NCI-H1930 (cell line): ENCODE measurements at places on chromosomes 1 and 21.

DNA sequence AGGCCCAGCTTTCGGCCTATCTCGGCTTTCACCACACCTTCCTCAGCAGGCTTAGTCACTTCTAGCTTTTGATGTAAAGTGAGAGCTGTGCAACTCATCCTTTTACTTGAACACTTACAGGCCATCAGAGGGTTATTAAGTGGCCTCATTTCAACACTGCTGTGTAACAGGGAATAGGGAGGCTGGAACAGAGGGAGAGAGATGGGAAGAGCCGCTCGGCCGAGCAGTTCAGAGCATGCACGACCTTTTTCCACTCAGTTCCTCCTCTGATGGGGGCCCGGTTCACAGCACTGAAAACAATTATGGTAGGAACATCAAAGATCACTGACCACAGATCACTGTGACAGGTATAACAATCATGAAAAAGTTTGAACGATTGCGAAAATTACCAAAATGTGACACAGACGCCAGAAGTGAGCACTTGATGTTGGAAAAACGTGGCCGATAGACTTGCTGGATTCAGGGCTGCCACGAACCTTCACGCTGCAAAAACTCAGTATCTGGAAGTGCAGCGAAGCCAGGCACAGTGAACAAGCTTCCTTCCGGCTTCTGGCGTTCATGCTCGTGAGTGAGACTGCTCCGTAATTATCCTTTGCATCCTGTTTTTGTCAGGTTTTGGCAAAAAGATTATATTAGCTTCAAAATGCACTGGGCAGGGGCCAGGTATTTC, 28.6 kb downstream of the AGPAT3 start:
- DNase-seq: no peak

DNA sequence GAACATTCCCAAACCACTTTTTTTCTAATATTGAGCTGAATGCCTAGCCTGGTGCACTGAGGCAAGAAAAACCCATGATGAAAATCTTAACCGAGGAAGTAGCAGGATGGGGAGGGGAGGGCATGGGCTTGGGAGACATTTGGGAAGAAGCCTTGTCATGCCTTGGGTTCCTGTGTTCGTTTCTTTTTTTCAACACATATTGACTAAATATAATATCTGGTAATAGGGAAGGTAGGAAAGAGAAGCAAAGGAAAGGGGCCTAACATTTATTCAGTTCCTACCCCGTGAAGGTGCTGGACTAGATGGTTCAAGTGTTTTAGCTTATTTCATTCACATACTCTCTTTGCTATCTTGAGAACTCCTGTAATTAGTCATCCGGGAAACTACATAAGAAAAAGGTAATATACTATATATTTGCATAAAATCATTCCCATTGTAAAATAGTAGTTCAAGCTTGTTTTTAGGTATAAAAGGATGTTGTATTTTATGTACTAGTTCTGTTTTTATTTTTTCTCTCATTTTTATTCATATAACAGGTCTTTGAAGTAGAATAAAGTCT, 62.1 kb downstream of the ST3GAL3 start:
- no peak for DNase-seq

DNA sequence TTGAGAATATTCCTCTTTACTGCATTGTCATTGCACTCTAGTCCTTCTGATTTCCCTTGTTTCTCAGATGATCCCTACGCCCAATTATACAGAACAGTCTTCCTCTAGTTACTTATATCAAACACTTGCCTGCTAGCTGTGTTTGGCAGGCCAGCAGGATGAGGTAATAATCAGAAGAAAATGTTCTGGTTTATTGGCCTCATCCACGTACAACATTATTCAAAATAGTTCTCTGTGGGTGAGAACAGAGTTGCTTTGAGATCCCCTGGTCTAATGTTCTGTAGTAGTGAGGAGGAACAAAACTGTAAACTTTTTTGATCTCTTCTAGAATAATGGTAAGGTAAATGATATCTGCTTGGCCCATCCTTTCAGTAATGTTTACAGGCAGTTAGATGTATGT, 22.3 kb upstream of the C1orf105 start:
- no peak for DNase-seq

DNA sequence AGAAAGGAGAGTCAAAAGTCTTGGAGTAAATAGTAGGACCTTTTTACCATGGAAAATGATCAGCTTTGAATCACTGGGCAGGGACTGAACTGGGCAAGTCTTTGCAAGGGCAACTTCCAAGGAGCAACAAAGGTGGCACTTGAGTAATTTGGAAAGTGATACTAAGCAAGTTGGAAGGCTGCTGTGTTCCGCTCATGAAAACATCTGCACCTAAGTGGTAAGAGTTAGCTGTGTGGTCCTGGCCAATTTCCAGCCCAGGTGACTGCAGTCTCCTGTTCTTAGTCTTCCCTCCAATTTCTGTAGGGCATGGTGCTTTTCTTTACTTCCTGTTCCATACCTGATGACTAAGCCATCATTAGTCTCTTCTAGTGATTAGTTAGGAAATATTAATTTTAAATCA, 35.5 kb upstream of the PRDM2 start:
- no peak for DNase-seq

- DNase-seq: no peak
These were observed 74.5 kb downstream of the MRPL37 start for GRCh38 chr1:54274448-54274847.

DNA sequence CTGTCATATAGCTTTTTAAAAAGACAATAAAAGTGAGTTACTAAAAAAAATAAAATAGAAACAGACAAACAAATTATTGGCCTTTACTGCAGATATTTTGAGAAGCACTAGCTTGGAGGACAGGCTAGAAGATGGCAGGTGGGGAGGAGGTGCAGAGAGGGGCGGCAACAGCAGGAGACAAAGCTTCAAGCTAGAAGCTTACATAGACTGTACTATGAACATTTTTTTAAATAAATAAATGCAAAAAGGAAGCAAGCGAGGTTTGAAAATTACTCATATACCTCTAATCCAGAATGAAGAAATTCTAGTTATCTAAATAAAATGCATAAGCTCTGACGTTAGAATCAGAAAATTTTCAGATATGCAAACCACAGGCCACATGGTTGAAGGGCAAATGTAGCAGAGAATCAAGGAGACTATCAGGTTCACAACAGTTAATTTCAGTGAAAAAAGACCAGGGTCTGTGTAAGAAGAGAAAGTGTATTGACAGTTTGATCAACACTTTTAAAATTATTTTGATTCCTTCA, 54.9 kb downstream of the NRIP1 start:
- DNase-seq: no peak

DNA sequence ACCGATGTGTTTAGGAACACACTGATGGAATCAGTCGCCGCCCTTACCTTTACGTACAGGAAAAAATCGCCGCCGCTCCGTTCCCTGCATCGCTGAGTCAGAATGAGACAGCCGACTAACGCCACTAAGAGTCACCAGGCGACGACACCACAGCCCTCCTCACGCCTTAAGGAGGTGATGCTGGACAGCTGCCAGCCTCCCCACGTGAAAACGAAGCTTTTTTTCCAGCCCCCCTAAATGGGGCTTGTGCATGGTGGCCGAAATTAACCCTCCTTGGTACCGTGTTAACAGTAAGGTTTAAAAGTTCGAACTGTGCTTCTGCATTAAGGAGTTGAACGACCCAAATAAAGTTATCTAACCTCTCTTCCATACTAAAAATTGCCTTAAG, 511 bp downstream of the DNTTIP2 start:
- no peak for DNase-seq

DNA sequence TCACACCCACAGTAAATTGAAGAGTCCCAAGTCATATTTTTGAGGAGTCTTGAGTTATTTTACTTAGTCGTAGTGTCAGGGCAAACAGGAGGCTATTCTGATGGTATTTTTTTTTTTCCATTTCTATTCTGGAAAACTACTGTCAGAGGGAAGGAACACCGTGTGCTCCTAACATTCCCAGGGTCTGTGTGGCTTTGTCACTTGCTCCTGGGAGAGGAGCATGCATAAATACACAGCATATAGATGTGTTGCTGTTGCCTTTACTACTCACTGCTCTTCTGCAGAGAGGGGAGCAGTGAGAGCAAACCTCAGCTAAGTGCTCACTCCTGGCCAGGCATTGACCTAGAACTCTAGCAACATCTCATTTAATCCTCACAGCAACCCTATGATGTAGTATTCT, 45.8 kb downstream of the COLGALT2 start:
- no peak for DNase-seq

DNA sequence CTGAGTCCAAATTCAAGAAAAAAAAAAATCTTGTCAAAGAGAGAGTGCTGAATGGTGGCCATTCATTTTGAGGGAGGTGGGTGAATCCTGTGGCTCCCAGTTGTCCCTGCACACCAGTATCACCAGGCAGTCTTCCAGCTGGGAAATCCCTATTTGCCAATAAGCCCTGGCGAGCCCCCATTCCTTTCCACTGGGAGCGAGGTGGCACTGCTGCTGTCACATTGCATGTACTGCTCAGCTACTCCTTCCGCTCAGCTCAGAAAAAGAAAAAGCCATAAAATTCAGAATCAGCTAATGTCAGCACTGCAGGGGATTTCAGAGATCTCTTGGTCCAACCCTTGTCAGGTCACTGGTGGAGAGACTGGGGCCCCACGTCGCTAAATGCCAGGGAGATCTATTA, 298.5 kb downstream of the OMA1 start:
- no peak for DNase-seq

DNA sequence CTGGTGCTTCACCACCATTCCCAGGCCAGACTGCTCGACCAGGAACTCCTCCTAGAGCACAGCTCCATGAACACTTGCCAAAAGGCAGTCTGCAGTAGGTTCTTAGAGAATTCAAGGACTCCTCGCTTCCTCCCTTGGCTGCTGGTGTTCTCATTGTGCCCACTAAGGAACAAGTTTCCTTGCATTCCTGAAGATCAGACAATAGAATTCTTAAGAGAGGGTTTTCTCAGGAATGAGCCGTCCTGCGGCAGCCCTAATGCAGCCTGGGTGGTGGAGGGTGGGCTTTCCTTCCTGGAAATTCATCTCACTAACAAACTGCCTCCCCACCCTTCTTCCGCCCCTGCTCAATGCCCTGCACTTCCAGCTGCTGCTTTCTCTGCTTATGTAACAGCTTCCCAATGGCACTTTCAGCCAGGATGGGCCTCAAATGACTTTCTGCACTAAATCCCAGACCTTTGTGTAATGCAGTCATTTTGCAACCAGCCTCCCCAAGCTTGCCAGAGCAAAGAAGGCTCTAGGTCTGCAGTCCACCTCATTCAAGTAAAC, 287.9 kb downstream of the PLPP3 start:
- no peak for DNase-seq

DNA sequence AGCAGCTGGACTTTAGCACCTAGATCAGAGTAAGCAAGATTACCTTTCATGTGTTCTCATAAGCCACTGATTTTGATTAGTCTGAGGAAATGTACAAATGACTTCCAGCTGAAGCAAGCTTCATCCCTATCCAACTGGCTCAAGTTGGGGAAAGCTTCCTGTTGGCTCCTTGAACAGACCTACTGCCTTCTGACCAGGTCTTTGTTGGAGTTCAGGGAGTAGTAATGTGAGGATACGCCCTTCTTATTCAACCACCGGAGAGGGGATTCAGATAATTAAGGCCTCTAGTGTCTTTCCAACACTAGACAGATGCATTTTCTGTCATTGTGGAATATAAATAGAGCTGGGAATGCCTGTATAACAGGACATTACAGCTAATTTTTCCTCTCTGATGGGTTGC, 268.9 kb downstream of the TGFB2 start:
- DNase-seq: no peak
